ENCODE measurements at places on chromosomes 1 and 21. TPM values are rescaled to one million over a fixed set of nuclear protein-coding genes. Genes with fewer than 3 reads are reported as not detected.

GRCh38 chr21:32233055-32233546, 45.7 kb downstream of the MIS18A start:
- H3K27me3 ChIP-seq, result peaks cover 2% of the 10 kb centered on the region
- no peak overlapping the region for H3K4me3 ChIP-seq
- H3K36me3 ChIP-seq, result no peaks in the 10 kb centered on the region
- no peak for DNase-seq
- H3K27ac ChIP-seq, result no peak overlapping the region

GRCh38 chr1:83994111-83994510, 4.8 kb downstream of the TTLL7 start:
- no peaks in the 10 kb centered on the region for H3K36me3 ChIP-seq
- peaks cover 41% of the 10 kb centered on the region for H3K27me3 ChIP-seq

DNA sequence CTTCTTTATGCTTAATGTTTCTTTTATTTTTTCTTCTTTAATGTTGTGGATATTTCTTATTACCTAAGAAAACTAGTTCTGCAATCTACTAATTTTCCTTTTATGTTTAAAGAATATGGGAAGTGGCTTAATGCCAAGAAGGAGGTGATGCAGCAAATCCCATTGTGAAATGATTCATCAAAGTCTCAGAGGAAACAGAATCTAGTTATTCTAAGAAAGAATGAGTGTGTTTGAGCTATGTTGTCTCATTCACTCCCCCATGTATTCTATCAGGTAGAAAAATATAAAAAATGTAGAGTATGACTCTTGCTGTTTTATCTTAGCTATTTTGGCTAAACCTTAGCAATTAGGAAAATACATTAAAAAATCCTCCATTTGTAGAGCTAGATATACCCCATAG, 659.9 kb upstream of the RGS18 start:
- no peaks in the 10 kb centered on the region for H3K27me3 ChIP-seq
- no peaks in the 10 kb centered on the region for H3K36me3 ChIP-seq
- DNase-seq, result no peak
- H3K4me1 ChIP-seq, result no peaks in the 10 kb centered on the region
- no peak overlapping the region for H3K27ac ChIP-seq

DNA sequence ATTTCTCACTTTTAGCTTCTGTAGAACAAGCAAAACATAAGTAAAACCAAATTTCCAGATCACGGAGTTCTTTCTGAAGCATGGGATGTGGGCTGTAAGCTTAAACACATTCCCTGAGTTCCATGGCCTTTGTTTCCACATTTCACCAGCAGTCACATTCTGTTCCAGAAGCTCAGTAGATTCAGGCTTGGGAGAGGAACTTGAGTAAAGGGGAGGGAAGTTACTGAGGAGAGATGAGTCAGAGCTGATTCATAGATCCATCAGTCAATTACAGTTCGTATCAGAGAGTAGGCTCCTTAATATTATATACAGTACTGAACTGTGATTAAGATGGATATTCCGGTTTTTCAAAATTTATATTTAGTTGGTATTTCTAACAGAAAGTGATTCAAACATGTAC, 614.3 kb downstream of the NCAM2 start:
- no peaks in the 10 kb centered on the region for H3K36me3 ChIP-seq
- no peak overlapping the region for H3K4me3 ChIP-seq
- H3K27ac ChIP-seq, result no peak overlapping the region
- DNase-seq, result no peak
- no peaks in the 10 kb centered on the region for H3K4me1 ChIP-seq

GRCh38 chr1:38962113-38962512, 20.5 kb upstream of the RHBDL2 start:
- no peaks in the 10 kb centered on the region for H3K27me3 ChIP-seq
- no peak overlapping the region for H3K27ac ChIP-seq
- no peak for DNase-seq
- H3K36me3 ChIP-seq, result no peaks in the 10 kb centered on the region

DNA sequence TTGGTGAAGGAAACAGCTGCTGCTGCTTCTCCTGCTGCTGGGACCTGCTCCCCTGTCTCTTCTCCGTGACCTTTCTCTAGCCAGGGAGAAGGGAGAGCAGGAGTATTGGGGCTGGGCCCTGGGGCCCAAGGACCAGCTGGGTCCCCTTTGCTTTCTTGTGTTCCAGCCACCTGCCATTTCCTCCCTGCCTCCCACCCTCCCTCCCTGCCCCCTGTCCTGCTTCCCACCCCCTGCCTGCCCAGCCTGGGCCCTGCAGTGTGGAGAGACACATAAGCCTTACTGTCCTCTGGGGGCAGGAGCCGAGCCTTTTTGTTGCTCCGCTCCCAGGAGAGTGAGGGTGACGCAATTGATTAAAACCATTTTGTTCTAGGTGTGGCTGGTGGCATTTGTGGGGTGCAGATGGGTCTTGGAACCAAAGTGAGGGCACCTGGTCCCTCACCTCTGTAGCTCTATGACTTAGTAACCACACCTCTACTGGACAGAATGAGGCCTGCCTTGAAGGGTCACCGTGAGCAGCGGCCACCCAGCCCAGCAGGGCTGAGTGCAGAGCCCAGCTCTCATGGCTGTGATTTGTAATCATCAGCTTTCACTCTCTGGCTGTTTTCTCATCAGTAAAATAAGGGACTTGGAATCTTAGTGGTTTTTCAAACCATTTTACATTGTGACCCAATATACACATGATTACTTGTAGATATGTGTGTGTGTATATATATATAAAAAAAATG, 13.9 kb upstream of the TMEM222 start:
- no peak overlapping the region for H3K4me3 ChIP-seq
- no peaks in the 10 kb centered on the region for H3K4me1 ChIP-seq
- H3K27me3 ChIP-seq, result no peaks in the 10 kb centered on the region
- peaks cover 1% of the 10 kb centered on the region for H3K36me3 ChIP-seq
- no peak overlapping the region for H3K27ac ChIP-seq
- DNase-seq, result no peak

- no peak overlapping the region for H3K27ac ChIP-seq
- DNase-seq, result no peak
- H3K36me3 ChIP-seq, result no peaks in the 10 kb centered on the region
- H3K4me1 ChIP-seq, result no peaks in the 10 kb centered on the region
- H3K4me3 ChIP-seq, result no peak overlapping the region
- H3K27me3 ChIP-seq, result no peaks in the 10 kb centered on the region
Measured at GRCh38 chr1:192477630-192478029, 97.9 kb upstream of the RGS1 start.

- no peaks in the 10 kb centered on the region for H3K36me3 ChIP-seq
- H3K27ac ChIP-seq, result no peak overlapping the region
- H3K27me3 ChIP-seq, result no peaks in the 10 kb centered on the region
- no peaks in the 10 kb centered on the region for H3K4me1 ChIP-seq
- no peak overlapping the region for H3K4me3 ChIP-seq
Measured at GRCh38 chr1:196461521-196461920, 146.7 kb downstream of the KCNT2 start.

DNA sequence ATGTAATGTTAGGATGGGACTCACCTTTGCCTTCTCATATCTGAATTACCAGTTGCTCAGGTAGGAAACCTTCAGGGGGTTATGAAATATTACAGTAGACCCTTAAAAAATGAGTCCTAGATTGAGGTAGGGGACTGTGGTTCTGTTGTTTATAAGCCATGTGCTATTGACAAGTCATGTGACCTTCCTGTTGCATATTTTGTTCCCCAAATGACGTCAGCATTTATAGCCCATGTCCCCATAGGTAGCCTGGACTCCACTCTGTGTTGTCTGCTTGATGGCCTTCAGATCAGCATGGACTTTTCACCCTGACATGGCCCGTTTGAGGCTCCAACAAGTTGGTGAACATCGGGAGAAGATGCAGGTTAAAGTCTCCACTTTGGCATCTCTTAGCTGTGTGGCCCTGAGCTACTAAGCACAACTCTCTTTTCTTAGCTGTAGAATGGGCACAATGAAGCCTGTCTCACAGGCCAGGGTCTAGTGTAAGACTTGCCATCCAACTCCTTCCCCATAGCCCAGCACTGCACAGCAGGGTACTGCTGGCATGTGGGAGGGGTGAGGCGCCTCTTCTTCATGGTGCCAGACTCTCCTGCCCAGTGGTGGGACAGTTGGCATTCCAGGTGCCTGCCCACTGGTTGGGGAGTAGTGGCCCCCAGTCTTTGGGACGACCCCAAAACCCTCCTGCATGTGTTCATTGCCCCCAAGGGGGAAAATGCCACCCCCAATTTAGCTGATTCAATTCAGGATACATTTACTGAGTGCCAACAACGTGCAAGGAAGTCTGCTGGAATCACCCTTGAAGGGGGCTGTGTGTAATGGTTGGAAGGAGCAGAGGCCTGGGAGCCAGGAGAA, 36.1 kb upstream of the TTC22 start:
- no peak overlapping the region for H3K4me3 ChIP-seq
- no peaks in the 10 kb centered on the region for H3K27me3 ChIP-seq
- DNase-seq, result no peak

GRCh38 chr1:66315671-66316070, 218.3 kb upstream of the SGIP1 start:
- no peaks in the 10 kb centered on the region for H3K36me3 ChIP-seq
- H3K4me3 ChIP-seq, result no peak overlapping the region
- H3K4me1 ChIP-seq, result peaks cover 10% of the 10 kb centered on the region
- no peak overlapping the region for H3K27ac ChIP-seq
- DNase-seq, result no peak
- no peaks in the 10 kb centered on the region for H3K27me3 ChIP-seq

- peaks cover 6% of the 10 kb centered on the region for H3K36me3 ChIP-seq
- H3K27me3 ChIP-seq, result no peaks in the 10 kb centered on the region
- H3K27ac ChIP-seq, result no peak overlapping the region
- no peak overlapping the region for H3K4me3 ChIP-seq
Measured at GRCh38 chr1:92927870-92928269, 33.4 kb downstream of the DIPK1A start.

DNA sequence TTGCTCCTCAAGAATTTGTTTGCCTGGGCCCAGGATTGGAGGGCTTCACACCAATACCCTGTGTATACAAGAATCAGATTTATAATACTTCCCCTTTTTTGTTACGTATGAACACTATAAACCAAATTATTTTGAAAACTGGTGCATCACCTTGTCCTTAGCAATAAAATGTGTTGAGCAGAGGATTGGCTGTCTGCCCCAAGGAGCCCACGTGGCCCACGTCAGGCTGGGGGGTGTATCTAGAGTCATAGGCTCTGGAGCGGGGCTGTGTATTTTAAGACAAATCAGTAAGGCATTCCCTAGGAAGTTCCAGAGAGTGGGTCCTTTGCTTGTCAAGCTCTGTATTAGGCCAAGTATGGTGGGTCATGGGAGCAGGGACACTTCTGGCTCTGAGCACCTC, 2.0 kb upstream of the ST3GAL3 start:
- H3K4me3 ChIP-seq, result peak overlapping the region; percentile 86
- H3K27me3 ChIP-seq, result no peaks in the 10 kb centered on the region
- H3K36me3 ChIP-seq, result peaks cover 19% of the 10 kb centered on the region
- peaks cover 26% of the 10 kb centered on the region for H3K4me1 ChIP-seq

GRCh38 chr21:25323356-25323949, 283.8 kb downstream of the MRPL39 start:
- H3K4me3 ChIP-seq, result no peak overlapping the region
- H3K27ac ChIP-seq, result no peak overlapping the region
- H3K36me3 ChIP-seq, result no peaks in the 10 kb centered on the region
- DNase-seq, result no peak
- no peaks in the 10 kb centered on the region for H3K4me1 ChIP-seq
- peaks cover 10% of the 10 kb centered on the region for H3K27me3 ChIP-seq

- H3K4me3 ChIP-seq, result no peak overlapping the region
- no peak for DNase-seq
- no peaks in the 10 kb centered on the region for H3K36me3 ChIP-seq
Measured at GRCh38 chr1:156438278-156438987, 62.1 kb downstream of the MEF2D start.

DNA sequence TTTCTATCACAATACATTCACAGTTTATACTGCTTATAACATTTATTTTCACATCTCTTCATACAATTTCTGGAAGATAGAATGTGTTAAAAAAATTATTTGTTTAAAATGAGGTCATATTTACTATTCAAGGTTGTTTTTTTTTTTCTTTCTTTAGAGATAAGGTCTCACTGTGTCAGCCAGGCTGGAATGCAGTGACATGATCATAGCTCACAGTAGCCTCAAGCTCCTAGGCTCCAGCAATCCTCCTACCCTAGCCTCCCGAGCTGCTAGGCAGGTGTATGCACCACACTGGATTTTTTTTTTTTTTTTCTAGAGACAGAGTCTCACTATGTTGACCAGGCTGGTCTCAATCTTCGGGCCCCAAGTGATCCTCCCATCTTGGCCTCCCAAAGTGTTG, 19.0 kb upstream of the RNF11 start:
- no peaks in the 10 kb centered on the region for H3K36me3 ChIP-seq
- H3K4me3 ChIP-seq, result no peak overlapping the region

DNA sequence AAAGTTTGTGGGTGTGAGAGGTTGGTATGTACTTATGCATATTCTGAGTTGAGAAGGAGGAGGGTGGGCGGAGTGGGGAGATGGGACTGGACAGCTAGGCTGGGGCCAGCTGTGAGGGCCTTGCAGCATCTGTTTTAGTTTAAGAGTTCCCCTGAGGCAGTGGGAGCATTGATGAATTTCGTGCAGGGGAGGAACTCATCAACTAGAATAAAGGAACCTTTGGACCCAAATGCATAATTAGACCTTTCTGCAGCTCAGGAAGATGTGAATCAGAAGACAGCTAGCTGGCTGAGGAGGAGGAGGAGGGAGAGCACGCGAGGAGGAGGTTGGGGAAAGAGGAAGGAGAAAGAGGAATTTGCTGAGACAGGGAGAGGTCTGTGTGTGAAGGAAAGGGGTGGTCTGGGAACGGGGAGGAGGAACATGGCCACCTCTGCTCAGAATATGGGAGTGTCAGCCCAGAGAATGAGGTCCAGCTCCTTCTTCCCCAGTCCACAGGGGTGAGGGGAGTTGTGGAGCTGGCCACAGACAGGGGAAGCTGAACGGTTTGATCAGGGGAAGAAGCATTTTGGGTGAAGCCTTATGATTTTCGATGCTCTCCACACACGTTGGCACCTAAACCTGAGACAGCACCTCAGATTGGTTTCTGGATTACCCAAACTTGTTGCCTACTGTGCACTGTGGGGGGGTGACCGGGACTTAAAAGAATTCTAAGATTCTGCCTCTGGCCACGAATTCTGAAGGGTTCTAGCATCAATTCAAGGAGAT, 27.7 kb downstream of the MYOG start:
- peaks cover 2% of the 10 kb centered on the region for H3K36me3 ChIP-seq
- H3K4me1 ChIP-seq, result no peaks in the 10 kb centered on the region
- no peak for DNase-seq
- no peaks in the 10 kb centered on the region for H3K27me3 ChIP-seq
- no peak overlapping the region for H3K4me3 ChIP-seq
- no peak overlapping the region for H3K27ac ChIP-seq

DNA sequence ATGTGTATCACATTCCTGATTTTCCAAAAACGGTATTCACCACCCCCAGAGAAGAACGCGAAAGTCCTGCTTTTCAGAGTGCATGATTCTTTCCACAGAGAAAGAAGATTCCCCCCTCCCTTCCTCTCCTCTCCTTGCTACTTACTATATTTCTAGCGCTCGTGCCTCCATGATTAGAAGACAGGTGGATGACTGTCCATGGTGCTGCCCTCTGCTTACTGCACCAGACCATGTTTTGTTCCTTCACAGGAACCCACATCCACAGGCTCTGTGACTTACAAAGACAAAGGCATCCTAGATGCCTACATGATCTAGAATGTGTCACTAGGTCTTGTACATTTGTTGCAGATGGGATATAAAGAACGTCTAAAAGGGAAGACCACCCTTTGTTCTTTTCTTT, 49.1 kb upstream of the ZNF648 start:
- H3K36me3 ChIP-seq, result no peaks in the 10 kb centered on the region
- no peak overlapping the region for H3K4me3 ChIP-seq
- H3K4me1 ChIP-seq, result peaks cover 3% of the 10 kb centered on the region
- H3K27ac ChIP-seq, result no peak overlapping the region
- peaks cover 4% of the 10 kb centered on the region for H3K27me3 ChIP-seq

The DNALI1 gene
- not detected for total RNA-seq

The PLEKHN1 gene
- 0.52 TPM for total RNA-seq

The GPR25 gene
- total RNA-seq, result not detected

The ST6GALNAC5 gene
- total RNA-seq, result not detected

The NUAK2 gene
- 11.2 TPM for total RNA-seq

The PTPRC gene
- 689 TPM for total RNA-seq

The FMO1 gene
- total RNA-seq, result not detected
